ENCODE measurements at places on chromosomes 7 and 10. TPM values are rescaled to one million over a fixed set of nuclear protein-coding genes. Genes with fewer than 3 reads are reported as not detected.

DNA sequence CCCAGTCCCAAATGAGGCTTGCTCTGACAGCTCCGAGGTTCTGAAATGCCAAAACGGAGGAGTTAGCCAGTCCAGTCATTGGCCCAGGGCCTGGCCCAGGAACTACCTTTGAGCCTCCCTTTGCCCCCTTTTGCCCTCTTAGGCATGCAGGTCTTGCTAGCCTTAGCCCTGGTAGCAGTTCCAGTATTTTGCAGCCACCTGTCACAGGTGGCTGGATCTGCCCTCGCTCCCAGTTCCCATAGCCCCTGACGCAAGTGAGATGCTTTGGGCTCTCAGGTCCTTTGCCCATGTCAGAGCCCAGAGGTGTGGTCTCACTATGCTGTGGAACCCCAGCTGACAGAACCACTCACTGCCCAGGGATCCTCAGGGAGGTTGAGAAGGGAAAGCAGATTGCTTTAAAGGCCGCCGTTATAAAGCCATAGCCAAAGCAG lies 42.0 kb downstream of the GPRIN2 start:
- DNase-seq: no peak

- no peak for DNase-seq
Measured at GRCh38 chr7:44449584-44449928, 40.9 kb downstream of the NUDCD3 start.

DNA sequence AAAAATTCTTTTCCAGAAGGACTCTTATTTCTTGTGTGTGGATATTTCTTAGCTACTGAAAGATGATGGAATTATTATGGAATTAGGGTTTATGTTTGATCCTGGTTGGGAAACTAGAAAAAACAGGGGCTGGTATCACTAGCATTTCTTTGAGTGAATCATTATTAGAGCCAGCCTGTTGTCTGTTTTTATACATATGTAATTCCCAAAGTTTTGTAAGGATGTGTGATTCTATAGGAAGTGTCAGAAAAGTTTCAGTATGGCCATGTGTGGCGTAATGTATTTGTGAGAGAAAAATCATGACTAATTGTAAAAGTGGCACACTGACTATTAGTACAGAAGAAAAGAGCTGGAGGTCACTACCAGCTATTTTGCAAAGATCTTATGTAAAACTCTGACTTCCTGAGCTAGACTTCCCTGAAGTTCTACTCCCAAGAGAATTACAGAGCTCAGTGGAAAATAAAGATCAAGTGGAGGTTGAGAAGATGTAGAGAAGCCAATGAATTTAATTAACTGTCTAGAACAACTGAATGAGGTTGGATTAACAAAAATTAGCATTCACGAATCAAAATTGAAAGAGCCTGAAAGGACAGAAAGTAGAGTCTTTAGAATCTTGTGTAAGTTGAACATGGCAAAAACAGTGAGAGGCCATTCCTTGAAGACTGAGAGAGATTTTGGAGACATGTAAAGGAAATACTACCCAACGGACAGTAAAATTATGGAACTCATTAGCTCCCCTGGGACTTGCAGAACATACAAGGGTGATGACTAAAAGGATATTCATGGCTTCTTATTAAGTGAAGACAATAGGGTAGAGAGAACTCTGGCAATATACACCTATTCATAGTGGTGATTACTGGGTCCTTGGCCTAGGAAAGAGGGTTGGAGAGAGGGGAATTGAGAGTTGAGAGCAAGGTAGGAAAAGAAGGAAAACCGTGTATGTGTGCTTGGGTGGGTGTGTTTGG lies 12.5 kb downstream of the ZNF365 start:
- no peak for DNase-seq

GRCh38 chr7:149790146-149790548 lies 16.8 kb upstream of the ZNF467 start:
- DNase-seq: no peak

DNA sequence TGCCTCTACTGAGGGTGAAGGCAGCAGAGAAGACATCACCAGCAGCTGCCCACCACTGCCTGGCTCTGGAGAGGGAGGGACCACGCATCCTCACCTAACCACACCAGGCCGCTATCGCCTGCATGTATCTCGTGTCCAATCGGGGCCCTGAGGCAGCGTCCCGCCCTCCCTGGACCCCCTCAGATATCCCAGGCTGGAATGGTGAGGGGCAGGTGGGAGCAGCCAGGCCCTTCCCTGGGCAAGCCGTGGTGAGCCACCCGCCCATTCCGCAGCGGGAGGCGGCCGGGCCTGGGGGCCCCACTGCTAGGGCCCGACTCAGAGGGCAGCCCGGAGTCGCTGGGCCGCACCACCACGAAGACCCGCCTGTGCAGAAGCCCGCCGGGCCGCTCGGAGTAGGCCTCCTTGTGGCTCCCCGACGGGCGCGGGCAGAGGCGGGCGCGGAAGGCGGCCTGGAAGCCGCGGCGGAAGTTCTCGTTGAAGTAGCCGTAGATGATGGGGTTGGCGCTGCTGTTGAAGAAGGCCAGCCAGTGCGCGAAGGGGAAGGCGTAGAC lies 21.6 kb upstream of the PPA1 start:
- no peak for DNase-seq

- no peak for DNase-seq
Measured at GRCh38 chr10:49841615-49842332, 79.7 kb upstream of the OGDHL start.

GRCh38 chr7:98771519-98771918 lies 98.3 kb downstream of the TMEM130 start:
- peak; percentile 45 for DNase-seq

DNA sequence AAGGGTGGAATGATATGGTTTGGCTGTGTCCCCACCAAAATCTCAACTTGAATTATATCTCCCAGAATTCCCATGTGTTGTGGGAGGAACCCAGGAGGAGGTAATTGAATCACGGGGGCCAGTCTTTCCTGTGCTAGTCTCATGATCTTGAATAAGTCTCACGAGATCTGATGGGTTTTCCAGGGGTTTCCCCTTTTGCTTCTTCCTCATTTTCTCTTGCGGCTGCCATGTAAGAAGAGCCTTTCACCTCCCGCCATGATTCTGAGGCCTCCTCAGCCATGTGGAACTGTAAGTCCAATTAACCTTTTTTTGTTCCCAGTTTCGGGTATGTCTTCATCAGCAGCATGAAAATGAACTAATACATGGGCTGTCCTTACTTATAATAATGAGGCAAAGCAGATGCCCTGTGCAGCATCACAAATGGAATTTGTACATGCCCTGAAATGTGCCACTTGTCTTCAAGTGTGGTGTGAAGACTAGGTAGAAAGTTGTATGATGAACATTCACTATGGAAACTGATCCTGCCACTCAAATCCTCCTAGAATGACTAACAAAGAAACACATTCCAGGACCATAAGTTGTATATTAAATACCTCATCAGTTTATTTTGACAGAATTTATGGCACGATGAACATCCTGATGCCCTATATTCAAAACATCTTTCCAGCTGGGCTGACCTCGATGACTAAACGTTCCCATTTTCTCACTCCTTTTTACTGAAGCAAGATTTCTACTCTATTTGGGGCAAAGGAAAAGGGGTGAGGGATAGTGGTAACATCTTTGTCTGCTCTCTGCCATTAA lies 122.8 kb upstream of the CTTNBP2 start:
- DNase-seq: no peak

- no peak for DNase-seq
Measured at GRCh38 chr10:59234194-59234593, 57.8 kb downstream of the PHYHIPL start.

GRCh38 chr10:91987397-91988037 lies 63.9 kb downstream of the BTAF1 start:
- no peak for DNase-seq

DNA sequence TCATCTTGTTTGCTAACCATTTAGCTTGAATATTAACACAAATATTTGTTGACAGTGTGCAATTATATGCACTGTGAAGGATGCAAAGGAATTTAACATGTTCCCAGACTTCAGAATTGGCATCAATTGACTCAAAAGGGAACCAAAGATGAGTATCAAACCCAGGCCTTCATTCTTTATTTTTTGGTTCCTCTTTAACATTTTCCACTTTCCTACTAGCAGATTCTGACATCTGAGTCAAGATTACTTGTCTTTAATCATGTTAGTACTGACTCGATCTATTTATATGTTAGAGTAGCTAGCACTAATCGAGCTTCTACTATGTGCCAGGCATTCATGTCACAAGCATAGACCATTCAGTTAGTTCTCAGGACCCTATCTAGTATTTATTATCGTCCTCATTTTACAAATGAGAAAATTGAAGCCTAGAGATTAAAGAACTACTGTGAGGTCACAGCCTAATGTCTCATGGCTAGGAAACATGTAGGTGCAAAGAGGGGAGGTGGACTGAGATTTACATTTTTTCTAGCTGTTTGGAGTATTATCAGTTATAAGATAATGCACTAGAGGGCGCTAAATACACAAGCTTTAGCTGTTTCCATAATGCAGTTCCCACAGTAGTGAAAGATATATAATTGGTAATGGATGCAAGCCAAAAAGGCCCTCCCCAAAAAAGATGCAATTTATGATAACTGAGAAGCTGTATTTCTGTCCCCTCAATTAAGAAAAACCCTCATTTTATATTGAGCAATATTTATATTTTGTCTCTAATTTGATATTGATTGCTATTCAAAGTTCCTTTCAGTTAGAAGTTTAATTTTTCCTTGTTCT lies 32.9 kb upstream of the KMT2E start:
- DNase-seq: peak; percentile 75

GRCh38 chr10:130014263-130015074 lies 50.4 kb upstream of the EBF3 start:
- peak; percentile 44 for DNase-seq

GRCh38 chr7:151131592-151132293 lies 35.8 kb downstream of the GBX1 start:
- DNase-seq: peak; percentile 99

- no peak for DNase-seq
Measured at GRCh38 chr7:116161728-116162127, 48.6 kb upstream of the TES start.

GRCh38 chr10:47137311-47137851 lies 162.6 kb upstream of the GDF10 start:
- DNase-seq: no peak

- no peak for DNase-seq
Measured at GRCh38 chr7:34277016-34277802, 371.9 kb downstream of the BMPER start.

DNA sequence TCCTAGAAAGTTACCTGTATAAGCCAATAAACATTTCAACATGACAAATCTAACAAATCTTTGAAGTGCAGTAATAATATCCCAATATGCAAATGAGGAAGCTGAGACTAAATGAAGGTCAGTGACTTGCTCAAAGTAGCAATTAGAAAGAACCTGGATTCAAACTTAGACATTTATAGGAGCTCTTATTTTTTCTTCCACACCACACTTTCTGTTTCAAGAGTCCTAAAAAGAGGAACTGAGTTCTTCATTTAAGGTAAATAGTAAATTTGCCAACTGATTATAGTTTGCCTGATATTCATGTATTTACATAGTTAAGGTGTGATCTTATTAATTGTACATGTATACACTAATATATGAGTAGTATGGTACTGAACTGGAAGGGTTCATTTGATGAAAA lies 44.0 kb downstream of the KLHDC10 start:
- DNase-seq: no peak

DNA sequence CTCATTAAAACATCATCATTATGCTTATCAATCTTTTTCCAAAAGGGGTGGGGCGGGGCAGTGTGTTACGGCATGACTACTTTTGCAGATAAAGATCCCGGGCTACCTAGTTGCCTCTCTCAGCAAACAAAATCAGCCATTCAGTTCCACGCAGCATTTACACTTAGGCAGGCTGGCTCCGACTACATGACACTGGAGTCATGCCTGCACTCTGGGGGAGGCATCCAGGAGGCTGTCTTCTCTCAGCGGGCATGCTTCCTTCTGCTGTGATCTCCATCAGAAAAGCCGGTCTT lies 193.9 kb upstream of the TCF7L2 start:
- no peak for DNase-seq

- peak; percentile 62 for DNase-seq
Measured at GRCh38 chr10:73785721-73786511, 510 bp downstream of the ZSWIM8 start.

- no peak for DNase-seq
Measured at GRCh38 chr7:4058158-4058557, 623.9 kb upstream of the FOXK1 start.

DNA sequence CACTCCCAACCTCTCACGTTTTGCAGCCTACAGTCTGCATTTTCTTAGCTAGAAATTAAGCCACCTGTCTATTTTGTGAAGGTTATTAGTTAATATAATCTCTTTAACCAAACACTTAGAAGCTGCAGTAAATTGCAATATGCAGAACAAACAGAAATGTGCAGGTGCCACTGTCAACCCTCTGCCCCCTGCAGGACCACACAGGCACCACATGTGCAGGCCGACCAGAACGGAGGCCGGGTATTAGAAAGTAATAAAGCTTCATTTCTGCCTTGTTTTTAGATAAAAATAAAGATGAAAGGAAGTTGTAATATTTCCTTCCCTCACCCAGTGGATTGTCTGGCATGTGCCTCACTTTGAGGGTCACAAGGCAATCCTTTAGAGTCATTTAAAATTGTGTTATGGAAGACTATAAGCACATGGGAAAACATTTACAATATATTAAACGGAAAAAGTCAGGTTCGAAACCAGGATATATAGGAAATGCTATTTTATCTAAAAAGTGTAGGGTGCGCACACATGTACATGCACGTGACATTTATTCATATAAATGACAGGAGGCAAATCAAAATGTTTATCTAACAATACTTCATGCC lies 158.2 kb downstream of the ARHGAP12 start:
- DNase-seq: peak; percentile 49

VAX1 gene
- not detected for total RNA-seq

TAS2R41 gene
- not detected for total RNA-seq

PLAC9 gene
- total RNA-seq: 4.7 TPM

FKBP6 gene
- total RNA-seq: not detected

DRGX gene
- 17.8 TPM for total RNA-seq

CXCL12 gene
- not detected for total RNA-seq

SFRP5 gene
- total RNA-seq: not detected

CRPPA gene
- 9.3 TPM for total RNA-seq

GRID2IP gene
- total RNA-seq: 0.12 TPM

CABCOCO1 gene
- not detected for total RNA-seq

SEM1 gene
- total RNA-seq: 348 TPM
